ENCODE measurements at places on chromosomes 3 and 15. TPM values are rescaled to one million over a fixed set of nuclear protein-coding genes. Genes with fewer than 3 reads are reported as not detected.

The GUCA1C gene
- total RNA-seq, result not detected

The TNK2 gene
- 17.7 TPM for total RNA-seq

The ROBO2 gene
- total RNA-seq, result not detected

The CCR1 gene
- not detected for total RNA-seq

The SLC22A14 gene
- total RNA-seq, result not detected

The HAPLN3 gene
- total RNA-seq, result 36.8 TPM

The CD80 gene
- total RNA-seq, result not detected

The PRSS50 gene
- not detected for total RNA-seq

The LMOD3 gene
- total RNA-seq, result not detected

The ANKRD34C gene
- not detected for total RNA-seq

The TMOD2 gene
- total RNA-seq, result 1.7 TPM

The LMAN1L gene
- total RNA-seq, result not detected

The ATP13A5 gene
- total RNA-seq, result not detected

The ZNF501 gene
- total RNA-seq, result not detected

The AGTR1 gene
- total RNA-seq, result 0.50 TPM

The ST6GAL1 gene
- 3.2 TPM for total RNA-seq

The RCCD1 gene
- total RNA-seq, result 34.3 TPM

The PTX3 gene
- 0.81 TPM for total RNA-seq

The CHST13 gene
- 0.98 TPM for total RNA-seq

The DUT gene
- total RNA-seq, result 107 TPM

The STRIT1 gene
- not detected for total RNA-seq

The GAP43 gene
- not detected for total RNA-seq

The CTXND1 gene
- not detected for total RNA-seq

The SNX33 gene
- total RNA-seq, result 12.8 TPM

The TM6SF1 gene
- total RNA-seq, result 0.10 TPM

The ETFA gene
- total RNA-seq, result 267 TPM

The ACSBG1 gene
- total RNA-seq, result 0.21 TPM

The CLSTN2 gene
- 0.03 TPM for total RNA-seq

The TMEM207 gene
- total RNA-seq, result not detected

The REC114 gene
- total RNA-seq, result not detected

The CDHR4 gene
- 0.53 TPM for total RNA-seq

The CCDC54 gene
- not detected for total RNA-seq

The DVL3 gene
- total RNA-seq, result 22.6 TPM

The PPP1R14D gene
- 0.32 TPM for total RNA-seq

The PCNP gene
- total RNA-seq, result 107 TPM

The EIF1B gene
- total RNA-seq, result 62.2 TPM

The FRMD4B gene
- total RNA-seq, result 0.85 TPM

The ISG20 gene
- total RNA-seq, result 44.3 TPM

The ARHGAP31 gene
- total RNA-seq, result 0.96 TPM

The CAND2 gene
- total RNA-seq, result 0.31 TPM

The PARP6 gene
- 66.2 TPM for total RNA-seq

The DPPA2 gene
- total RNA-seq, result not detected

The EFL1 gene
- total RNA-seq, result 25.7 TPM

The LRRC34 gene
- total RNA-seq, result not detected

The SEMA7A gene
- total RNA-seq, result 2.4 TPM

The RTP1 gene
- not detected for total RNA-seq

The ARIH2 gene
- 60.2 TPM for total RNA-seq

The TMCO5A gene
- not detected for total RNA-seq

The SLCO3A1 gene
- 24.7 TPM for total RNA-seq

The STAC gene
- 2.6 TPM for total RNA-seq

The MINAR1 gene
- 0.67 TPM for total RNA-seq

The SKOR1 gene
- total RNA-seq, result 0.03 TPM

The ARID3B gene
- total RNA-seq, result 3.5 TPM

The SOX14 gene
- not detected for total RNA-seq

The EFCC1 gene
- 0.06 TPM for total RNA-seq

Measured in A549 treated with CpdA at 1 μM for 4 hours (cell line).